ENCODE measurements at places on chromosomes 16 and 17.

GRCh38 chr17:42188749-42189650 lies 3.7 kb upstream of the HCRT start:
- DNase-seq = no peak

- DNase-seq = no peak
Measured at GRCh38 chr16:1468426-1468810, 6.4 kb downstream of the CLCN7 start.

GRCh38 chr17:71184716-71185115 lies 936.1 kb upstream of the SOX9 start:
- DNase-seq = no peak

DNA sequence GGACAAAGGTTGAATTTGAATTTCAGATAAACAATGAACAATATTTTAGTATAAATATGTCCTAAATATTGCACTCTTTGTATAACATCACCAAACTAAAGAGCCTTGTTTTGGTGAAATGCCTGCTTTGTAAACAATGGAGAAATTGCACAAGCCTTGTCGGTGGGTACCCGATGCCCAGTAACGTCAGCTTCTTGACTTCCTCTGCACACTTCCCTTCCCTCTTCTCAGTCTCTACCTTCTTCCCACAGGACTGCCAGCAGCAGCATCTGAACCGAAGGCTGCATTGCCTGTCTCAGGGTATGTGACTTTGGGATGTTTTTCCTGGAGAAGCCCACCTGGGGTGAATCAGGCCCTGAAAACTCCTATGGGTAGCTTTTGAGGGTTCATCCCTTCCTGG lies 113.9 kb downstream of the UTP18 start:
- DNase-seq = no peak

- DNase-seq = no peak
Measured at GRCh38 chr16:15572329-15573001, 70.5 kb downstream of the MARF1 start.

DNA sequence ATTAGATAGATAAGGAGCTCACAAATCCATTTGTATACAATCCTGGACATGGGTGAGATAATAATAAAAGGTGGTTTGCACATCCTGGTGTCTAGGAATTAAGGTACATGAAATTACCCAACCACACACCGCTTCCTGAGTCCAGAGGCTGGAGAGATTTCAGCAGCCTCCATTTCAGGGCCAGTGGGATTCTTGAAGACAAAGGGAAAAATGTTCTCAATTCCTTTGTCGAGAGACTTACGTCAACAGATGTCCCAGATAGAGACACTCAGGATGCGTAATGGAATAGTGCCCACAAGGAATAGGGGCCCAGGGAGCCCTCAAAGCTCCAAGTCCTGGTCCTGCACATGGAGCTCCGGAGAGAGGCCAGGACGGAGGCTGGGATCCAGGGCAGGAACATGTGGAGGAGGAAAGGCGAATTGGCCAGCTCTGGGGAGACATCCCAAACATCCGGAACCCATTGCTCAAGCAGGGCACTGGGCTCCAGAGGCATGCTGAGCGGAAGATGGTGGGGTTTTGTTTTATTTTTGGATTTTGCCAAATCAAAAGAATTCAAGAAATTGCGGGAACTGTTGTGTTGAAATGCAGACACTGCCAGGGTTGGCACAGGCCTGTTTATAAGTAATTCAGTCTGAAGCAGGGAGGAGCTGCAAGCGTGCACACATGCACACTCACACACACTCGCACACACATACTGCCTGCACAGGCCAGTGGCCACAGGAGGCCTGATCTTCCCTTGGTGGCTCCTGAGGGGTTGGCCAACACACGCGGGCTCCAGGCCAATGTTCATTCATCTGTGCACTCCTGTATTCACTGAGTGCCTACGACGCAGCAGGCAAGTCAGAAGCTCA lies 97.2 kb downstream of the NOG start:
- no peak for DNase-seq

- DNase-seq = peak; percentile 61
Measured at GRCh38 chr16:50602531-50603205, 54.5 kb downstream of the NKD1 start.

GRCh38 chr17:17237026-17237799 lies at the start of gene FLCN:
Gene FLCN, minus strand, starts transcription at chr17:17237168. Its CDS starts 9,031 bp downstream, at chr17:17228137.
- peak; percentile 87 for DNase-seq

- DNase-seq = no peak
Measured at GRCh38 chr17:81854974-81855774, 5.2 kb downstream of the P4HB start.

DNA sequence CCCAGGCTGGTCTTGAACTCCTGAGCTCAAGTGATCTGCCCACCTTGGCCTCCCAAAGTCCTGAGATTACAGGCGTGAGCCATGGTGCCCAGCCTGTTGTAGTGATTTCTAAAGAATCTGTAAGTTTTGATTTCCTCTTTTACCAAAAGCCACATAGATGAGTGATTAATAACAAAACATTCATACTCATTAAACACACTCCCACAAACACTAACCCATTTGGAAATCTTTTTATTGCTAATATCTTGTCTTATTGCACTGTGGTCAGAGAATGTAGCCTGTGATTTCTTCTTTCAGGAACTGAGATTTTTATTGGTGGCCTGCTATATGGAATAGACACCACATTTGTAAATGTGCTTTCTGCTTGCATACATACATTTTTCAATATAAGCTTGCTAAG lies 31.6 kb downstream of the MYH10 start:
- no peak for DNase-seq

- DNase-seq = no peak
Measured at GRCh38 chr17:44864831-44865230, 17.1 kb downstream of the HIGD1B start.

DNA sequence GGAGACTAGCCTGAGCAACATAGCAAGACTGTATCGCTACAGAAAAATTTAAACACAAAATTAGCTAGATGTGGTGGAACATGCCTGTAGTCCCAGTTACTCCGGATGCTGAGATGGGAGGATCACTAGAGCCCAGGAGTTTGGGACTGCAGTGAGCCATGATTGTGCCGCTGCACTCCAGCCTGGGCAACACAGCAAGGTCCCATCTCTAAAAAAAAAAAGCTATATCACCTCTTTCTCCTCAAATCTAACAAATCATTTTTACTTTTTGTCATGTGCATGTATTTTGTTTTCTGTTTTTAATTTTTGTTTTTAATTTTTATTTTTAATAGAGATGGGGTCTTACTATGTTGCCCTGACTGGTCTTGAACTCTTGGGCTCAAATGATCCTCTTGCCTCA lies 5.9 kb downstream of the DUS2 start:
- DNase-seq = no peak

DNA sequence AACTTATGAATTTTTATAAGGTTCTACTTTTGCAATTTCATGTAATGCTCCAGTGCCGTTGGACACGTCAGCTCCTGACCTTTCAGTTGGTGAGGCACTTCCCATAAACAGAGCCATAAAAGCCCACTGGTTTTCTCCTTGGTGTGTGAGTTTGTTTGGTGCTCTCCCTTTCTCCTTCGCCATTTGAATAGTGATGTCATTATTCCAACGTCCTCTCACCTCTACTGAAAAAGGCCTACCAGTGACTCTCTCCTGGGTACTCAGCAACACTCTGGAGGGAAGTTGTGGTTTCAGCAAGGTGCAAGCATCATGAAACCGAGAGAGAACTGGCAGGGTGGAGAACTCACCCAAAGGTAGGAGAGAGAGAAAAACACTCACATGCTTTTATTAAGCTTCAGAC lies 29.6 kb upstream of the HNF1B start:
- peak; percentile 75 for DNase-seq

- no peak for DNase-seq
Measured at GRCh38 chr16:61165797-61166196, 870.4 kb downstream of the CDH8 start.

- DNase-seq = no peak
Measured at GRCh38 chr17:37182786-37183465, 192.9 kb upstream of the C17orf78 start.

DNA sequence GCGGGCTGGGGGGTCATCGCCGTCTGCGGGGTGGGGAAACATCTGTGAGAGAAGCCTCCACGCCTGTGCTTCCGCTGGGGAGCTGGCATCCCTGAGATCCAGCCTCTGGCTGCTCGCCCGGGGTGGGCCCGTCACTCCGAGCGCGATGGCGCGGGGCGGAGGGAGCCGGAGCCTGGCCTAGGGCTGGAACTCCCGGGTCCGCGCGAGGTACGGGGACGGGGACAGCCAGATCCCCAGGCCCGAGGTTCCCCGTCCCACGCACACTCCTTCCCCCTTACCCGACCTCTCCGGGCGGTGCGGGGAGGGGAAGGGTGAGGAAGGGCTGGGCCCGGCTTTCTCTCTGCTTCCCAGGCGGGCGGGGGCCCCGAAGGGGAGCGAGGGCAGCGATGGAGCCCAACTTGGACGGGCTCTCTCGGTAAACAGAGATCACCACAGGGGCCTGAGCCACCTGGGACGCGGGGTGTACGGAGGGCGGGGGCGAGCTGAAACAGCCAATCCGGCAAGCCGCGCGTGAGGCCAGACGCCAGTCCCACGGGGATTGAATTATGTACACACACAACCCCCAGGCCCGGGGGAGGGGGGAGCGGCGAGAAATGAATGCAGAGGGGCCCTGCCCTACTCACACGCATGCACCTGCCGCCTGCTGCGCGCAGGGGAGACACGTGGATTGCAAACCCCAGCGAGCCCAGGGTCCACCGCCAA lies at the start of gene SLC16A11:
TSS of gene SLC16A11 (minus strand) at position 596 of the 702 bp plus-strand sequence. CDS start at position 17, 579 bp downstream.
- DNase-seq = no peak

DNA sequence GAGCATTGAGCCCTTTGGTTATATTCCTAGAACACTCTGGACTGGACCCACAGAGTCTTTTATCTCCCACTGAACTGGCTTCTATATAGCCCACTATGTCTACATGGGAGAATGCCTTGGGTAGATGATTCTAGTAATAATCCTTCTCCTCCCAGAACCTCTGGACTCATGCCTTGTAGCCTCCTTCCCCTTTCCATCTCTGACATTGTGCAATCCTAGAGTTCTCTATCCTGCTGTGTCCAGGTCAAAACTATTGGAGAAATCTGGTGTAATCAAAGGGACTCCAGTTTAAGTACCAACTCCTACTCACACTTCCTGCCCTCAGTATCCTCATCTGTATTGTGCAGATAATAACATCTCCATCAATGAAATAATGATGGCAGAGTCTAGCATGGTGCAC lies 9.1 kb downstream of the RCVRN start:
- DNase-seq = no peak

DNA sequence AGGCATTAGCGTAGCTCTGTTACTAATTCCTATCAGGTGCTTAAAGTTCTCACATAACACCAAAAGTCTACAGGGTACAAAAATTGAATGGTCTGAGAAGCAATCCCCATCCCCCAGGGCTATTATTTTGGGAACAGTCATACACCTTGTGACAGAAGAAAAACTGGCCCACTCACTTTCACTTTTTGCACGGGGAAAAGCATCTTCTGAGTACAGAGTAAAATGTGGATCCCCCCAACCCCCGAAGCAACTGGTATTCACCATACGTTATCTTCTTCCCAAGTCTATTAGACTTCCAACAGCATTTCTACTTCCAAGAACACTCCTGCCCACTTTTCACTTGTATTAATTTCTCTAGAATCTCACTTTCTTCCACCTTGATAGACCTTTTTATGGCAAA lies 11.8 kb downstream of the GGA3 start:
- no peak for DNase-seq

DNA sequence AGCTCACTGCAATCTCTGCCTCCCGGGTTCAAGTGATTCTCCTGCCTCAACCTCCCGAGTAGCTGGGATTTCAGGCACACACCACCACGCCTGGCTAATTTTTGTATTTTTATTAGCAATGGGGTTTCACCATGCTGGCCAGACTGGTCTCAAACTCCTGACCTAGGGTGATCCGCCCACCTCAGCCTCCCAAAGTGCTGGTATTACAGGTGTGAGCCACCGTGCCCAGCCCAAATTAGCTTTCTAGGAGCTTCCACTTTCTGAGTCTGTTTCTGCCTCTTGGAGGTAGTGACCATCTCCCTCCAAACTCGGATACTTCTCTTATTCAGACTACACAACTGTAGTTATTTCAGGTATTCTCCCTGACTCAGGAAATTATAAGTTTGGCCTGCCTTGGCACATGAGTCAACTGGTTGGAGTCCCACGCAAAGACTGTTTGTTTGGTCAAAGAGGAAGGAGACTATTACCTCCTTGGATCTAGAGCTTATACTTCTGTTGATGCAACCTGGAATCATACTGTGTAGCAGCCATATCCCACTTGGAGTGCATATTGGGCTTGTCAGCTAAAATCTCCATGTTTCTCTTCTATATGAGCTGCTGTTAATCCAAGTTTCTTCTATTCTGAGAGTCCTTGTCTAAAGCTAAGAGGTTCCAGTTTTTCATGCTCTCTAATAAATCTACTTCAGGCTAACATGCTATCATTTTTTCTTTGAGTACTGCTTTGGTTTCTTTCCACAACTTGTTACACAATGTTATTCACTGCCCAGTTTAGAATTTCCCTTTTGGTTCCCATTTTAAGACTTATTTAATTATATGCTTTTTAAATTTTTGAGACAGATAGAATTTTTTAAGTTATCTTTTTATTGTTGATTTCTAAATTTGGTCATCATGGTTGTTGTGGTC lies 7.5 kb downstream of the IL4R start:
- DNase-seq = no peak

GRCh38 chr17:5661491-5662125 lies 77.3 kb upstream of the NLRP1 start:
- no peak for DNase-seq

- DNase-seq = peak; percentile 42
Measured at GRCh38 chr16:68370581-68371275, 59.9 kb downstream of the PRMT7 start.

GRCh38 chr17:80807882-80808281 lies 183.8 kb upstream of the CHMP6 start:
- no peak for DNase-seq

DNA sequence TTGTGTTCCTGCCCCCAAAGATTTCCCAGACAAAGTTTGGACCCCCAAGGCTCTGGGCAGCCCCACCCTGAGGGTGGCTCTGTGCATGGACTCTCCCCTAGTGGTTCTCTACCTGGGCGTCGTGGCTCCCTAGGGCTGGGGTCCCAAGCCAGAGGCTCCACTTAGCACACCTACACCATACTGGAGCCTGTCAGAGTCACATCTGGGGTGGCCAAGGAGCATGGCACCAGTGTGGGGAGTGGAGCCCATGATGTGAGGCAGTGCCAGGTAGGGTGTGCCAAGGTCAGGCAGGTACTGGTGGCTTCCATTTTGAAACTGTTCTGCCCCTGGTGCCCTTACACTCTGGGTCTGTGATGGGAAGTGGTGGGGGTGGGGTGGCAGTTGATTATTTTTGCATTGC lies 109.9 kb upstream of the GNAO1 start:
- DNase-seq = no peak

GRCh38 chr17:78940708-78941107 lies 15.5 kb upstream of the TIMP2 start:
- DNase-seq = no peak

GRCh38 chr17:82823004-82823403 lies 16.8 kb downstream of the ZNF750 start:
- no peak for DNase-seq

Measured in T-helper 2 cell (primary cell).